ENCODE measurements at places on chromosomes 5 and 9.

DNA sequence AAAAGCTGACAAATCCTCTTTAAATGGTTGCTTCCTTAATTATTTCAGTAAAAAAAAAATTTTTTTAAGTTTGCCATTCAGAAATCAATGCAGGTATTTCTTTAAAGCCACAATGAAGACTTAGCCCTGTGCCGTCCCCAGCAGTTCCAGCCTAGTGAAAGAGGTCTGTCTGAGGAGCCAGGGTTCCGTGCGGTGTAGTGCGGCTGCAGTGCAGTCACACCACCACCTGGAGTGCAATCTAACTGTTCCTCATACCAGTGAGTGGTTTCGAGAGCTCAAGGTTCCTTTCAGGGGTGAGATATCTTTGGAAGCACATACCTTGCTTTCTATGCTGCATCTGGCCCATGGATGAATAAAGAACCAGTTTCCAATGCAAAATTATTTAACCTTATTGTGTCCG, 87.5 kb downstream of the FANCC start:
- no peak for DNase-seq

DNA sequence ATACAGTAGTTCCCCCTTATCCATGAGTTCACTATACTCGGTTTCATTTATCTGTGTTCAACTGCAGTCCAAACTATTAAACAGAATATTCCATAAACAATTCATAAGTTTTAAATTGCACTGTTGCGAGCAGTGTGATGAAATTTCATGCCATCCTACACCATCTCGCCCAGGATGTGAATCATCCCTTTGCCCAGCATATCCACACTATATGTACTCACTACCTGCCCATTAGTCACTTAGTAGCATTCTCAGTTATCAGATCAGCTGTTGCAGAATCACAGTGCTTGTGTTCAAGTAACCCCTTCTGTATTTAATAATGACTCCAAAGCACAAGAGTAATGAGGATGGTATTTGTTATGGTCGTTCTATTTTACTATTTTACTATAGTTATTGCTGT, 51.5 kb downstream of the SHOC1 start:
- no peak for DNase-seq

DNA sequence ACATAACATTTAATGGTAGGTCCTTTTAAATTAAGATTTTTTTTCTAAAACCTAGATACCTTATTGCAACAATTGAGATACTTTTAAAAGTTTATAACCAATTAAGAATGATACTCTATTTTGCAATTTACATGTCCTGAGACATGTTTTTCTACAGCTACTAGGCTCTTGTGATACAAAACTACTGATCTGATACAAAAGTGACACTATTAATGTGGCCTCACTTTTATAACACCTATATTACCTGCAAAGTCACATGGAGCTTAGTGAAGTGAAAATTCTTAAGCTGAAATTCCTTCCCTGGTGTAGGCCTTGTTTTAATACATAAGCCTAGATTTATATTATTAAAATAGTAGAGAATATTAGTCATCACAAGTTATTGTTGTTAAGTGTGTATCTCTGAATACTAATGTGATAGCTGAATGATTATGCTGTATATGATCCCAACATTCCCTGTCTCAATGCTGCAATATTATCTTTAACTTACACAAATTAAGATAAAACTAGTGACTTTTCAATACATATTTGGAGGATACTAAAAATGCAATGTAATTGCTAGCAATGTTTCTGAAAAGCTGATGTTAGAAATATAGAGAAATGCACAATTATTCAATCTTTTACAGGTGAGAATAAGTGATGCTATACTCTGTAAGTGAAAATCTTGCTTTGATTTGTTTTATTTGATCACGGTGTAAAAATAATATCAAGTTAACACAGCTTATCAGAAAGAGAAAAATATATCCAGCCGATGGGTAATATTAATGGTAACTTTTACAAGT, 2.6 kb downstream of the NFIB start:
- DNase-seq, result no peak

DNA sequence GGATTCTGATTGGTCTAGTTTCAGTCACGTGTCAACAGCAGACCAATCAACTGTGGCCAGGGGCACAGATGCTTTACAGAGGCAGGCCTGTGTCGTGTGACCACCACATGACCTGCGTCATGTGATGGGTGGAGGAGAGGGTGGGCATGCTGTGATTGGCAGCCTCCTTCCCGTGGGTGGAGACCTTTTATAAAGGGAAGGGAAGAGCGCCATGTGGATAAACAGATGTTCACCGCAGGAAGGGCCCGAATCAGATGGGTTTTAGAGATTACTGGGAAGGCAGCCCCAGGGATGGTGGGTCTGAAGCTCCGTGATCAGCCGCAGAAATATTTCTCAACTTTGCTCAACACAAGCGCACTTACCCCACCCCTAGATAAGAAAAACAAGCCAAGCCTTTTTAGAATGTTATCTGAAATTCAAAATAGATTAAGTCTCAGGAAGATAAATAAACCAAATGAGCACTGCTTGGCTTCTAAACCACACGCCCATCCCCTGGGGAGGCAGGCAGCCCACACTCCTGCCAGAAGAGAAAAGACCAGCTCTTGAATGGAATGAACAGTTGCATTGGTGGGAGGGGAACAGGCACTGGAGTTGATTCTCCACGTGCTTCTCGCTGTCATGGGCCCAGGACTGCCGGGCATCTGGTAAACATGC, 43.6 kb downstream of the ROPN1L start:
- no peak for DNase-seq

All from hippocampal formation (tissue), 2 donors.